ENCODE measurements at places on chromosomes 5 and 9.

DNA sequence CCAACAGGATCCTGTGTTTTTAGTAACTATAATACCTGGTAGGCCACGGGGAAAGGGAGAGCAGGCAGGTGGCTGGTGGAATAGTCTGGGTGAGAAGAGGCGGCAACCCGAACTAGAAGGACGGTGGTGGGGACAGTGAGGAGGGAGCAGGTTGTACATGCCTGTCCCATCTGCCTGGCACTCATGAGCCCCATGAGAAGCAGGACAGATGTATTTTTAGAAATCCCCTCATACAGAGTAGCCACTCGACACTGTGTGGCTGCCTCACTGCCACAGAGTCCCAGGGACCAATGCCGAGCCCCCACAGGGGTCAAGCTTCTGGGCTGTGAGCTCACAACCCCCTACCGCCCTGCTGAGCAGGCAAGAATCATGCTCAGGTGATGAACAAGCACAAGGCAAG lies 136.6 kb downstream of the SEC61B start:
- no peak for DNase-seq

DNA sequence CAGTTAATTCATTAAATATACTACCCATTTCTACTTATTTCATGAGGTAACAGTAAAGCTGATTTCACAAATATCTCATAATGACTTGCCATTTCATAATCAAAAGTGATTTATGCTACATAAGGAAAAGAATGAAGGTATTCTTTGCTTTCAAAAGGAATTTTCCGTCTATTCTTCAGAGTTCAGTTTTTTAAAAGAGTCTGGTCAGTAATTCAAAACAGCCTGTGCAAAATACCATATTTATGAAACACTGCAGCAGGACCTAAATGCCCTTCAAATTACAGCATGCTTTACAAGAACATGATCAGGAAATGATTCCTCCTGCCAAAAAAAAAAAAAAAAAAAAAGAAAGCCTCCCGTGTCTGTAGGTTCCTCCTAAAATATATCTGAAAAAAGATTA lies 154.7 kb downstream of the KIAA0825 start:
- DNase-seq: no peak

GRCh38 chr5:178667688-178668087 lies 40.8 kb upstream of the CLK4 start:
- no peak for DNase-seq

- DNase-seq: no peak
These were observed 350.8 kb downstream of the EFNA5 start for GRCh38 chr5:107319901-107320300.

DNA sequence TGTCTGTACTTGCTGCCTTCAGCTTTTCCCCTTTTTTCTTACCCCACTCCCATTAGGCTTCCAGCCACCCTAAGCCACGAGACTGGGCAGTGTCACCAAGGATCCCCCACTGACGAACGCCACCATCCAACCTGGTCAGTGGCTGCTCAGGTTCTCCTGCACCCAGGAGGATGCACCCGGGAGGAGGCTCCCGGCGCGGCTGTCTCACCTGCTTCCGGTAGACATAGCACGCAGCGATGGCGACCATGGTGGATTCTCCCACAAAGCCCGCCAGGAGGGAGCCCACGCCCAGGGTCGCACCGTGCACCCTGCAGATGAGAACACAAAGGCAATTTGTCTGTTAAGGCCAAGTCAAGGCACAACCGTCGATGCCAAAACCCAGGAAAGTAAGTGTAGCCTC lies 48.1 kb downstream of the OTULIN start:
- no peak for DNase-seq

- DNase-seq: no peak
These were observed 202.1 kb downstream of the PCSK5 start for GRCh38 chr9:76092572-76092971.

GRCh38 chr5:73825736-73826135 lies 199.7 kb downstream of the ARHGEF28 start:
- DNase-seq: no peak

GRCh38 chr5:173911623-173912022 lies 23.5 kb downstream of the CPEB4 start:
- DNase-seq: no peak

DNA sequence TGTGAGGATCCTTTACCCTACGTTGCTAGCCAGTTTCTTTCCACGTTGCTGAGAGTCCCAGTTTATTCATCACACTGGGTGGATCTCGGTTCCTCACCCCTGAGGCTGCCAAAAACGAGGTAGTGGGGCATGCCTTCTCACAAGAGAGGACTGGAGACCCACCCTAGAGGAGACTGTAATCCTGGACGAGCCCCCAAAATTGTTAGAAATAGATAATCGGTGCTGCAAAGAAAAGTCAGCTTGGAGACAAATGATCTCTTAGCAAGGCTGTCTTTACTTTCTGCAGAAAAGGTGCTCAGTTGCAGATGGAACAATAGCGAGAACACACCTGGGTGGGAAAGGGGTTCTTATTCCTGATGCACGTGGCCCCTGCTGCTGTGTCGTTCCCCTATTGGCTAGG lies 101.8 kb downstream of the TMEM167A start:
- DNase-seq: no peak

DNA sequence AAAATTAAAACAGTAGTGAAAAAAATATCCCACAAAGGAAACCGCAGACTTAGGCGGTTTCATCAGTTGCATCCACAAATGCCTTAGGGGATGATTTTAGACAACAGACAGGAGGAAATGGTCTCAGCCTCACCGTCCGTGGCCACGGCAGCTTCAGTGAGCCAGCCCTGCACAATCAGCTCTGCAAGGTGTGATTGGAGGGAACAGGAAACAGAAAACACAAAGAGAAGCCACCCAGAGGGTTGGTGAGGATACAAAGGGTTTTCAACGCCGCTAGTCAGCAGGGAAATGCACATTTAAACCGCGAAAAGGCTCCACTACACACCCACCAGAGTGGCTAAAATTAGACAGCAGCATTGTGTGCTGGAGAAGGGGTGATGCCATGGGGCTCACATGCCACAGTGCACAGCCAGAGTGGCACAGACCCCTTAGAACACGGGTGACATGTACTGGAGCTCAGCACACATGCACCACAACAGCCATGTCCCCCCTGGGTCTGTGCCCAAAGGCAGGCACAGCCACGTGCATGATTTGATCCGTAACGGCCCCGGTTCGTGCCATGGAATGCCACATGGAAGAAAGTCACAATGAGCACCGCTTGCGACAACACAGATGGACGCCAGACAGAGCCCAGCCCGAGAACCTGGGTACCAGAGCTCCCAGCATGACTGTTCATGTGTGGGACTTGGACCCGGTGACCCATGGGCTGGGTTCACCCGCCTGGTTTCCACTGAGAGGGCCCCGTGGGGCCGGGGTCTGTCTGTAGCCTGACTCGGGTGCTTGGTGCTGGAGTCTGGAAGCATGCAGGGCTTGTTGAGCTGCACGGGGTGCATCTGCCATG lies 18.3 kb upstream of the TERT start:
- DNase-seq: no peak

DNA sequence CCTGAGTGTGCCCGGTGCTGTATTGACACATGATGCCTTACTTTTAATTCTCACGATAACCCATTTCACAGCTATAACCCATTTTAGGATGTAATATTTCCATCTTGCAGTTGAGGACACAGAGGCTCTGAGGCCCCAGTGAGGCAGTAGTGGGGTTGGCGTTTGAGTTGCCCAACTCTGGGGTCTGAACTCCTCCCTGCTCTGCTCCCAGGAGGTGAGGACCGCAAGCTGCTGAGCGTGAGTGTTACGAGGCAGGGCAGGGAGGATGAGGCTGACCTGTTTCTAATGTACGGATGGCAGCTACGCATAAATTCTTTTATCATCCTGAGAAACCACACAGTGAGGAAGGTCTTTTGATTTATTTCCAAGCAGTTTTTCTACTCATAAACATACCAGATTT lies 11.4 kb downstream of the LRRC8A start:
- DNase-seq: no peak

GRCh38 chr5:87413343-87413645 lies 564 bp upstream of the CCNH start:
- DNase-seq: no peak

DNA sequence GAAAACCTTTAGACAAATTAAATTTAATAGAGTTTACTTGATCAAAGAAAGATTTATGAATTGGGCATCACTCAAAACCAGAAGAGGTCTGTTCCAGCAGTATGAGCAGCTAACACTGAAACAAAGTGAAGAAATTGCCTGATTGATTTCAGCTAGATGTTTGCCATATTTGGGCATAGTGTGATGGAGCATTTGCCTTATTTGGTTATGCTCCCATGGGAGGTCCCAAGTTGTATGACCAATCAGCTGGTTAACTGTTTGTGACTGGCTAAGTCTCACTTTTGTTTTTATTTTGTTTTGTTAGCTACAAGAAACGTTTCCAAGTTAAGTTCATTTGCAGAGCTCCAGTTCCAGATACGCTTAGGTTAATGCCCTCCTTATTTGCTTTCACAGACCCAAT lies 53.3 kb upstream of the LMNB1 start:
- no peak for DNase-seq

- no peak for DNase-seq
These were observed 119.1 kb downstream of the ZDHHC21 start for GRCh38 chr9:14574173-14574572.

GRCh38 chr9:1434811-1435210 lies 384.7 kb downstream of the DMRT2 start:
- DNase-seq: no peak

- no peak for DNase-seq
These were observed 14.8 kb downstream of the NDST1 start for GRCh38 chr5:150522504-150523414.

- no peak for DNase-seq
These were observed 10.2 kb downstream of the EXOC3 start for GRCh38 chr5:452978-453710.

- DNase-seq: no peak
These were observed 27.9 kb downstream of the COL5A1 start for GRCh38 chr9:134669399-134669955.

- DNase-seq: peak; percentile 42
These were observed 9.7 kb downstream of the ORM2 start for GRCh38 chr9:114339130-114339908.

GRCh38 chr9:37994639-37995347 lies 74.2 kb downstream of the SHB start:
- no peak for DNase-seq

DNA sequence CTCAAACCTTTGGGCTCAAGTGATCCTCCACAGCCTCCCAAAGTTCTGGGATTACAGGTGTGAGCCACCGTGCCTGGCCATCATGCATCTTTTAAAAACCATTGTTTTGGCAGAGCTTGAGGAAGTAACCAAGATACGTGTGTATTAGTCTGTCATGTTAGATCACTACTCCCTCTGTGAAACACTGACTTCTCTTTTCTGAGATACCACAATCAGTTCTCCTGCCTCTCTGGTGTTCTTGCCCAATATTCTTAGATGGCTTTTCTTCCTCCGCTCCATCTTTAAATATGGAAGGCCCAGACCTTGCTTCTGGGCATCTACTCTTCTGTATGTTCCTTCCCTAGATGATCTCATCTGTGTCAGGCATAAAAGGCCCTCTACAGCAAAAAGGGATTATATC lies 14.2 kb upstream of the CCNB1 start:
- DNase-seq: no peak

- DNase-seq: no peak
These were observed 58.9 kb downstream of the IRX1 start for GRCh38 chr5:3654515-3654914.

GRCh38 chr5:177231479-177232250 lies 71.9 kb downstream of the RAB24 start:
- DNase-seq: no peak

DNA sequence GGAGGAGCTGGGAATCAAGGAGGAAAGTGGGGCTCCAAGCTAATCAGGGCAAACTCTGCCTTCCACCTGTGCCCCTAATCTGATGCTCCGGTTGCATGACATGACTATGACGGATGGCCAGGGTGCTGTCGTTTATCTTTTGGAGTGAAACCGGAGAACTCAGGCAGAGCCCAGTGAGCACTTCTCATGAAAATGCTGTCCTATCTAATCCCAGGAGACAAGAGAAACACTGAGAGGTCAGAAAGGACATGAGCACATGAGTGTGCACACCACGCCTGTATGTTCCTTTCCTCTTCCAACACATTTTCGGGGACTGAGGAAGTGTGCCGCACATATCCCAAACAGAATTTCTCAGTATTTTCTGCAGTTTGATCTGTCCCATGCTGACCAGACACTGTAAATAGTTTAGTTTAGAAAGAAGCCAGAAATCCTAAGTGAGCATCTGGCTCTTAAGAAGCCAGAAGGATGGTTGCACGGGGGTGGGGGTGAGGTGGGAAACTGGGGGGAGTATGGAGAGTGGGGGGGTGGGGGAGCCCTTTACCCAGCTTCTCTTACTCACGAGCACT lies 217.1 kb downstream of the TSSK1B start:
- no peak for DNase-seq

DNA sequence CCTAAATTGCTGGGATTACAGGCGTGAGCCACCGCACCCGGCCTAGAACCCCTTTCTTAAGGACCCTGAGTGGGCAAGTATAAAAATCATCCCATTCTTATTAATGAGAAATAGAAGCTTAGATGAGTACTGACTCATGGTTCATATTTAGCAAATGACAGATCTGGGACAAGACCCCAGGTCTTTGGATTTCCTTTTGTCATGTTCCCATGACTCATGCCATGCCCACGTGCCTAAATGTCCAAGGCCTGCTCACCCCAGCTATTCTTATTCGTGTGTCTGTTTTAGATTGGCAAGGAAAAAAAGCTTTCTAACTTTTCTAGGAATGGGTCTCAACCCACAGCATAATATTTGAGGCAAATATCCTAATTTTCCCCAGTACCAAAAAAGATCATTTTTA lies 57.7 kb upstream of the RPS23 start:
- DNase-seq: no peak

GRCh38 chr9:37032713-37033112 lies 1.4 kb downstream of the PAX5 start:
- DNase-seq: no peak

DNA sequence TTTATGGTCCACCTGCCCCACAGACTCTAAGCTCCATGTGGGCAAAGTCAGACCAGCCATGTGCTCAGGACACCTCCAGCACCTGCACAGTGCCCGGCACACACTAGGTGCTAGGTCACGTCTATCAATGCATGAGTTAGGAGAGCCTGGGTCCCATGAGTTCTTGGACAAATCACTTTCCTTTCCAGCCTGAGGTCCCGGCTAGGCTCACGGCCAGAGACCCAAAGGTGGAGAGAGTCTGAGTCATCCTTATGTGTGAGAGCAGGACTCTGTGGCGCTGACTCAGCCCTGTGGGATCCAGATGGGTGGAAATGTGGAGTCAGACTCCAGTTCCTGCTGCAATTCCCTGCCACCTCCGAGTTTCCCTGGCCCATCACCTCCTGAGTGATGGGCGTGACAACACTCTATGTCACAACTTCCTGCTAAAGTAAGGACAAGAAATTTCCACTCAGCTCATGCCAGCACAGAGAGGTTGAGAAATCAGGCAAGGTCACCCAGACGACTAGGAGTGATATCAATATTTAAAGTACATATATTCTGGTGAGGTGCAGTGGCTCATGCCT lies 2.5 kb upstream of the ST6GALNAC4 start:
- peak; percentile 80 for DNase-seq

- DNase-seq: no peak
These were observed 206.6 kb downstream of the MAT2B start for GRCh38 chr5:163712011-163712410.

- DNase-seq: peak; percentile 50
These were observed 25.7 kb downstream of the DPYSL3 start for GRCh38 chr5:147483961-147484707.

GRCh38 chr9:96033896-96034295 lies 158.4 kb downstream of the ERCC6L2 start:
- DNase-seq: no peak
